ENCODE measurements at places on chromosomes 1 and 21.

GRCh38 chr1:230807029-230807428 lies 59.8 kb downstream of the CAPN9 start:
- DNase-seq, result no peak

DNA sequence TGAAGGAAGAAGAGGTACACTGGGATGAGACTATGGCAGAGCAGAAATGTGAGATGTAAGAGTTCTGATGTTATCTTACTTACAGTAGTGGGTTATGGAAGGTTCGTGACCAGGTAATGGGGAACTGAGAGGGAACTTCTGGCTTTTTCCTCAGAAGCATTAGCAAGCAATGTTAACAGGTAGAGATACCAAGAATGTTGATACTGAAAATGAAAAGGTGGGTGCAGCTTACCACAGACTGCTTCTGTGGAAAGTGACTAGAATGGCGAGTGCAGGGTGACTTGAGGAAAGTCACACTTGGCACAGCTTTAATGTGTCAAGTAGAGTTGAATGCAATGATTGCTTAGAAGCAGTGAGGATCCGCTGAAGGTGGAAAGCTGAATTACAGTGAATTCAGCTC lies 70.8 kb downstream of the PLA2G4A start:
- no peak for DNase-seq

GRCh38 chr1:185245466-185245865 lies 71.6 kb downstream of the IVNS1ABP start:
- no peak for DNase-seq

- peak; percentile 41 for DNase-seq
Measured at GRCh38 chr1:118928739-118929554, 59.2 kb downstream of the TBX15 start.

DNA sequence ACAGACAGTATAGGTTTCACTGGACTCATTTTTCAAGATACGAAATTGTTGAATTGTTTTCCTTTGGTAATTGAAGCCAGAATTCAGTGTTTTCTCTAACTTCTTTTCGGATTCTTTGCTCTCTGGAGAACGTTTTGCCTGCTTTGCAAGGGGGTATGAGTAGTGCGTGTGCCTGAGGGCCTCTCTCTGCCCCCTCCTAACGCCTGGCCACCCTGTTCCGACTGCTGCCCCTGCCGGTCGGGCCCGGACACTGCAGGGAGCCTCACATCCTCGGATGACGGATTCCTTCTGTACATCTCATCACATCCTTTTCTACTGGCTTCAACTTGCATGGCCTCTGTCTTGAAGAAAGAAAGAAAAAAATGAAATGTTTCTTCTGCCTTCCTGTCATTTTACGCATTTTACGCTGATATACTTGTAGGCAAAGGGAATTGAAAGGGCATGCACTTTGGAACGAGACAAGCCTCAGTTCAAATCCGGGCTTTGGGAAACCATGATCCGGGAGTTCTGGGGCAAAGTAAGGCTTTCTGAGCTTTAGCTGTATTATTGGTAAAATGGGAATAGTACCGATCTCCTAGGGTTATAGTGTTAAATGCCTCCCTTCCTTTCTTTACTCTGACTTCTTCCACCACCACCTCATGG lies 65.1 kb downstream of the DISC1 start:
- DNase-seq, result no peak

GRCh38 chr1:206833106-206833680 lies 32.2 kb upstream of the IL20 start:
- DNase-seq, result no peak

GRCh38 chr1:6612641-6613360 lies 730 bp upstream of the PHF13 start:
- peak; percentile 57 for DNase-seq

DNA sequence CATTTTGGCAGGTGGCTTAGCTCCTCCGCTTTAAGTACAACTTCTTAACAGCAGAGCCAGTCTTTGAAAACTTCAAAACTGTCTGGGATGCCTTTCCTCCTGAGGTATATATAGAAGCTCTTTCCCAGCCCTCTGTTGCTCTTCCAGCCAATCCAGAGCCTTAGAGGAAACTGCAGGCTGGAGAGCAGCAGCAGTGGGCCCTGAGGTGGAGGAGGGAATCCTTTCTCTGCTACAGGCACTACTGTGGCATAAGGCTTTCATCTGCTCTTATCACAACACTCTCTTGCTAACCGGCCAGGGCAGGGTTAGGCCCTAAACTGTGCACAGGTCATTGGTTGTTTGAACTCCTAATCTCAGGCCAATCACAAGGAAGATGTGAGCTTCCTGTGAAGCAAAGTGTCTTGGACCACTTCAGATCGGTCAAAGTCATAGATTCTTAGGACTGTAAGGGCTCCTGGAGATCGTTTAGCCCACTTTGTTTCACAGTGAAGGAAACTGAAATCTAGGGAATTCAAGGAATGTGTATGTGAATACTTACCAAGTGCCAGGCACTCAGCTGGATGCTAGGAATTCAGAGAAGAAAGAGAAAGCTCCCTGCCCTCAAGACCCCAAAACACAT lies at the start of gene RGS5:
Gene RGS5 (minus strand): TSS at position 84 of the 619 bp plus-strand sequence. CDS start 81 bp downstream, at position 3.
- DNase-seq, result no peak

- DNase-seq, result no peak
Measured at GRCh38 chr1:241997401-241997998, 1.4 kb downstream of the MAP1LC3C start.

GRCh38 chr1:26352338-26352679 lies 1.6 kb downstream of the CRYBG2 start:
- no peak for DNase-seq

DNA sequence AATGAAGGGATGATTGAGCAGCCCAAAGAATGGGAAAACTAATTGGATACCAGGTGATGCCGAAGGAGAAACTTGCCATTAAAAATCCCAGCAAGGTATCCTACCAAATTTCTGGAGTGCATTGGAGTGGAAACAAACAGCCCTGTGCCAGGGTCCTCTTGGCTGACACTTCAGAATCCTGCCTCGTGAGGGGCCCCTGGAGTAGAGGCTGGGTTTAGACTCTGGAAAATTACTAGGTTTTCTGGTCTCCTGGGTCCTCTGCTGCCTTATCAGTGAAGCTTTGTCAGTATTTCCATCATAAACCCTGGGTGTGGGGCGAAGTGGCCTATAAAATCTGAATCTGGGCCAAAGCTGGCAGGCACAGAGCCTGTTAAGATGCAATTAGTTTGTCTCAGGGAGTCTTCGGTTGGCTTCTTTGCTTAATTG lies 289.2 kb upstream of the USP24 start:
- DNase-seq, result no peak

DNA sequence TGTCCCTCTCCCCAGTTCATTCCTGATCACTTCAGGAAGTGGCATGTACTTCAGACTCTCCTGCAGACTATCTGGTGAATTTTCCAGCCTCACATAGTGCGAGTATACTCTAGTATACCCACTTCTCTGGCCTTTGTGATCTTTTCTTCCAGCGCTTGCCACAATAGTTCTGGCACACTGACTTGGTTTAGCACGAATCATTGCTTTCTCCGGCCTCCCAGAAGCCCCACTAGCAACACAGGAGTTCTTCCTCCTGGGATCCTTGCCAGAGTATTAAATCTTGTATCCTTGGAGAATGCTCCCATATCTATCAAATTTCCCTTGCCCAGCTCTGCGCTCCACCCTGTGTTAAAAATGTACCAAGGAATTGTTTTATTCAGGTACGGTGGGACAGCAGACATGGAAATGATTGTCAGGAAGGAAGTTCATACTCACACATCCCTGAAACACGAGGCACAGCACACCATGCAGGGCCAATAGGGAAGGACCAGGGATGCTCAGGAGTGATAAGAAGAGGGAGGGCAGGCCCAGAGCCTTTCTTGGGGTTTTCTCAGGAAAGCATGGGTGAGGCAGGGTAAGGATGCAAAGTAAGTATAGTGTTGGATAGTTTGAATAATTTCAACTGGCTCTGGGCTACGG lies 136.7 kb downstream of the ADSS2 start:
- no peak for DNase-seq

DNA sequence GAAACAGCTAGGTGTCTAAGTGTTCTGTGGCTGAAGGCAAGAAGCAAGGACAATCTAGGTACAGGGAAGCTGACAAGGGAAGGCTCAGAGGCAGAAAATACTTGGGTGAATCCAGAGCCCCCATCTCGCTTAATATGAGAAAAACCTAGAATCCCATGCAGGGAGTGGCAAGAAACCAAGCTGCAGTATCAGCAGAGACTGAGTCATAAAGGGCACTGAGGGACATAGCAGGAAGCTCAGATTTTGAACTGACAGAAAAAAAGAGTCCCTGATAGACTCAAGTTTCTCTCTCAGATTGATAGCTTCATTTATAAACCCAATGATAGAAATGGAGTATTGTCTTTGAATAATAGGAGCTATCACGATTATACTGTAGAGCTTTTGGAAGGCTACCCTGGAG lies 77.3 kb upstream of the KCNJ15 start:
- DNase-seq, result no peak

DNA sequence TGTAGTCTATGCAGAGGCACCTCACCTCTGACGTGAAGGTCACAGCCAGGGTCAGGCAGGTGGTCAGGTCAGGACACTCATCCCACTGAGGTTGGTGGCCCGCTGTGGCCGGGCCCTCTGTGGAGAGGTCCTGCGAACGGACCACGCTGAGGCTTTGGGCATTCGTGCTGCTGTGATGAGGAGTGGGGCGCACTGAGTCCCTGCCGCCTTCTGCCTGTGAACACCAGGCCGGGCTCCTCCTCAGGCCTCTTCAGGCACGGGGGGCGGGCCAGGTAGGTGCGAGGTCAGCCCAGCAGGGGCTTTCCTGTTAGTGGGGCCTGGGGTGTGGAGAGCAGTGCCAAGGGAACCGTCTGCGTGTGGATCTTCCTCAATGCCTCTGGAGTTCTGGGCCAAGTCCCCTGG lies 39.0 kb downstream of the COQ8A start:
- DNase-seq, result no peak

- DNase-seq, result peak; percentile 80
Measured at GRCh38 chr1:161733526-161733925, 12.2 kb downstream of the FCRLB start.

GRCh38 chr1:206020393-206021007 lies 3.2 kb downstream of the CTSE start:
- DNase-seq, result no peak

All from RKO (cell line).